ENCODE measurements at places on chromosomes 11 and 22. TPM values are rescaled to one million over a fixed set of nuclear protein-coding genes. Genes with fewer than 3 reads are reported as not detected.

The TNNT3 gene
- total RNA-seq, result 15.8 TPM

GRCh38 chr22:45242778-45243191 is 2.1 kb upstream of the KIAA0930 start:
- DNase-seq, result no peak

- DNase-seq, result no peak
These were observed 90.1 kb downstream of the ETS1 start for GRCh38 chr11:128497061-128497775.

GRCh38 chr11:11476499-11476898 is 123.4 kb upstream of the CSNK2A3 start:
- no peak for DNase-seq

The CCDC81 gene
- not detected for total RNA-seq

The THRSP gene
- 15.8 TPM for total RNA-seq

- no peak for DNase-seq
These were observed 44.6 kb downstream of the YAP1 start for GRCh38 chr11:102154806-102155205.

GRCh38 chr22:38205261-38206128 is 3.7 kb downstream of the MAFF start:
- DNase-seq, result no peak

DNA sequence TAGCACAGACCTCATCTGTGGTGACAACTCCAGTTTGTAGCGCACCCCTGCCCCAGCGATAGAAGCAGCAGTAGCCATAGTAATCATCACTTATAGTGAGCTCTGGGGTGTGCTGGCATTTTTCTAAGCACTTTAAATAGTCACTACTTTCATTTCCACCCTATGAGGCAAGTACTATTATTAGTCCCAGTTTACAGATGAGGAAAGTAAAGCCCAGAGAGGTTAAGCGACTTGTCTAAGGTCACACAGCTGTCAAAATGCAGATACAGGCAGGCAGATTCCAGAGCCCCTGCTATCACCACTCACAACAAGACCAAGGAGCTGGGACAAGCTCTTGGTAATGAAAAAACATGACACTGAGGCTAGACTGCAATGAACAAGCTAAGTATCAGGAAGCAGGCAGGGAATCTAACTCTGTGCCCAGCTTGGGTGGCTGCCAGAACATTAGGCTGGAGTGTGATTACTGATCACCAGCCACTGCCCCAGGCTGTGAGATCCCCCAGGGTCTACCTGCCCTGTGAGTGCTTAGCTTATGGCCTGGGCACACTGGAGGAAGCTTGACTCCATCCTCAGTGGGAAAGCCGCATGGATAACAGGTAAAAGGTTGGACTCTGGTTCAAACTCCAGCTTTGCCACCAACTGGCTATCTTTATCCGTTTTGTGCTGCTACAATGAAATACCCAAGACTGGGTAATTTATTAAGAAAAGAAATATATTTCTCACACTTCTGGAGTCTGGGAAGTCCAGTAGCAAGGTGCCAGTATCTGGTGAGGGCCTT is 561.1 kb downstream of the MN1 start:
- no peak for DNase-seq

GRCh38 chr22:28981818-28982499 is 79.7 kb downstream of the C22orf31 start:
- DNase-seq, result no peak

GRCh38 chr11:118653684-118654390 is 25.6 kb downstream of the TREH start:
- no peak for DNase-seq

The OR10A2 gene
- total RNA-seq, result not detected

- DNase-seq, result no peak
These were observed 31.2 kb downstream of the PDE2A start for GRCh38 chr11:72642884-72643522.

GRCh38 chr11:28702871-28703270 is 594.7 kb downstream of the METTL15 start:
- no peak for DNase-seq

The OR8D4 gene
- total RNA-seq, result not detected

- DNase-seq, result no peak
These were observed 63.8 kb upstream of the NUP50 start for GRCh38 chr22:45099961-45100360.

The MMP13 gene
- not detected for total RNA-seq

DNA sequence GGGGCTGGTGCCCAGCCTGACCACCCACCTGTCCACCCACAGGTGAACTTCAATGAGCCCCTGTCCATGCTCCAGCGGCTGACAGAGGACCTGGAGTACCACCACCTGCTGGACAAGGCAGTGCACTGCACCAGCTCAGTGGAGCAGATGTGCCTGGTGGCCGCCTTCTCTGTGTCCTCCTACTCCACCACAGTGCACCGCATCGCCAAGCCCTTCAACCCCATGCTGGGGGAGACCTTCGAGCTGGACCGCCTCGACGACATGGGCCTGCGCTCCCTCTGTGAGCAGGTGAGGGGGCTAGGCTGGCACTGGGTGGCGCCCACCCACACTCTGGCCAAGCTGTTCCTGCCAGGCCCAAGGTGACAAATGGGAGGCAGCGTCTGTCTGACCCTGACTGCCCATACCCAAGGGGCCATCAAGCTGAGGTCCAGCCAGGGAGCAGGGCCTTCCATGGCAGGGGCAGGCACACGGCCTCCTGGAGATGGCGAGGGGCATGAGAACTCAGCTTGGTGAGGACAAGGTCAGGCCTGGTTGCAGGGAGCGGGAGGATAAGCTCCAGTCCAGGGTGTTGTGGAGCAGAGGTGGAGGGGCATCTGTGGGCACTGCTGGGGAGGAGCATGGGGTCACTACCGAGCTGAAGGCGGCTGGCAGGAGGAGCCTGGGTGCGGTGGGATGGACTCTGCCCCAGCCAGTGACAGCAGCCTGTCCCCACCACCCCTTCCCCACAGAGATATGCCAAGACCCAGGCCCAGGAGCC is 77.7 kb downstream of the MORC2 start:
- DNase-seq, result no peak

GRCh38 chr11:62702246-62702645 is 5.0 kb downstream of the BSCL2 start:
- no peak for DNase-seq

- DNase-seq, result no peak
These were observed 1707.6 kb upstream of the RAG2 start for GRCh38 chr11:38305682-38306081.

DNA sequence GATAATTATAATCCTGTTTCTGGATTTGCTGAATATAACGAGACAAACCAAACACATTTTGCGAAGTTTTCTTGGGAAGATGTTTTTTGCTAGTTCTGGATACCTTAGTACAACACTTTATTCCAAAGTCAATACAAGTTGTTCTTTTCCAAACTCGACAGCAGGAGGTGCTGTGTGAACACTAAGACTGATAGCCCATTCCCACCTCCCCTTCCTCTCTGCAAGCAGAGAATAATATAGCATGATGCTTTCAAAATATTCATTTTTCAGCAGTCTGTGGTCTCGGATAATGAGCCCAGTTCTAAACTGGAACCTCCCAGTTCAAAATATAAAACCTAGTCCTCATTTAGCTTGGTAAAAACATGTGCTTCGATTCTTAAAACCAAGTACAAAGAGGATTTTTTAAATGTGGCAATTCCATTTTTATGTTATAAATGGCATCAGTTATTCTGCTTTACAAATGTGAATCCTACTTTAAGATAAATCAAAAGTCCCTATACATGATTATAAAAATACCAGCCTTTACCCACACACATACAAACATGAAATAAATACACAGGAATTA is 129.1 kb downstream of the DCDC1 start:
- DNase-seq, result no peak

The SCGB1D2 gene
- not detected for total RNA-seq

The CLTCL1 gene
- 6.0 TPM for total RNA-seq

GRCh38 chr11:75911459-75911858 is 96.4 kb downstream of the UVRAG start:
- no peak for DNase-seq

DNA sequence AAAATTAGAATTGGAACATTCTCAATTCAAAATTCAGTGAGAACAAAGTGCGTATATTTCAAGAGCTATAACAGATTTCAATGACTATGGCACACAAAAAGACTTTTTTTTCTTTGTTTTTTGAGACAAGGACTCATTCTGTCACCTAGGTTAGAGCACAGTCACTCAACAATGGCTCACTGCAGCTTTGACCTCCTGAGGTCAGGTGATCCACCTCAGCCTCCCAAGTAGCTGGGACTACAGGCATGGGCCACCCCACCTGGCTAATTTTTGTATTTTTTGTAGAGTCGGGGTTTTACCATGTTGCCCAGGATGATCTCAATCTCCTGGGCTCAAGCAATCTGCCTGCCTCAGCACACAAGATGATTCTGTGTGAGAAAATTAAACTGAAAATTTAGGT is 51.5 kb downstream of the PIK3C2A start:
- DNase-seq, result no peak

DNA sequence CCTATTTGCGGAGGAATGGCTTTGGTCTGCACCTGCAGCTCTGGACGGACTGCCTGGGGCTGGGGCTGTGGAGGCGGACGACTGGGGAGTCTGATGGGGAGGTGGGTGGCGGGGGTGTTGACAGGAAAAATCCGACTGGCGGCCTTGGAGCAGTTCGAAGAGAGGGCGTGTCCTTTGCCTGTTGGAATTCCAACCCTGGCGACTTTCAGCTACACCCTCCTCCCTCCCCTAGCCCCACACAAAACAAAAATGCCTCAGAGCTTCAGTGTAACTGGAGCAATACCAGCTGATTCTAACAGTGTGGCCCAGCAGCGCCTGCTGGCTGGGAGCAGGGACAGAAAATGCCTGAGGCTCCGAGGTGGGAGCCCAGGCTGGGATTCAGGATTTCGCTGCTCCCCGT is 85.4 kb downstream of the ATXN10 start:
- no peak for DNase-seq

The CASP12 gene
- 2.4 TPM for total RNA-seq

The F2 gene
- not detected for total RNA-seq

The LIF gene
- total RNA-seq, result 1.3 TPM

DNA sequence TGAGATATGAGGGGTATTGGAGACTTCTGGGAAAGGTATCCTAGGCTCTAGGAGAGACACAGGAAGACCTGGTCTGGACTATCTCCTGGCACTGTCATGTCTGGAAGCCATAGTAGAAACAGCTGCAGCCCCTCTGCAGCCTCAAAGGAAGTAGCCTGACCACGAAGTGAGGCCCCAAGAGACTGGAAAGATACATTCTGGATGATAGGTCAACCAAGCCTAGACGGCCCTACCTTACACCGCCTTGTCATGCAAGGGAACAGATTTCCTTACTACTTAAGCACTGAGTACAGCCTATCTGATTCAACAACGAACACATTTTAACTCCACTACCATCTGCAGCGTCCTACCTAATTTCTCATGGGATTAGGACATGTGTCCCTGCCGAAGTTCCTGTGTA is 31.1 kb downstream of the UQCR10 start:
- no peak for DNase-seq

GRCh38 chr22:47533961-47534803 is 771.7 kb downstream of the TBC1D22A start:
- no peak for DNase-seq

- DNase-seq, result no peak
These were observed 901.4 kb upstream of the API5 start for GRCh38 chr11:42410251-42410955.

The FIBIN gene
- total RNA-seq, result 31.8 TPM

DNA sequence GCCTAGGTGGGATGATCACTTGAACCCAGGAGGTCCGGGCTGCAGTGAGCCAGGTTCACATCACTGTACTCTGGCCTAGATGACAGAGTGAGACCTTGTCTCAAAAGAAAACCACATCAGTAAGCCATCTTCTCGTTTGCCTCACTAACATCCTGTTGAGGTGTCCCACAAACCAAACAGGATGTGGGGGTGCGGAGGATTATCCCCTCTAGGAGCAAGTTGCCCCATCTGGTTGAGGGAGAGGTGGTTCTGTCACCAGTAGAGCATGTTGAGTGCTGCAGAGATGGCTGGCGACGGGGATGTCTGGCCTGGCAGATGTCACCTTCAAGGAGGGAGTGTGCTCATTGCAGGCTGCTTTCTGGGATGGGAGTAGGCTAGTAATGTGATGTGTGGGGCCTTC is 72.4 kb downstream of the ZNRF3 start:
- DNase-seq, result no peak

DNA sequence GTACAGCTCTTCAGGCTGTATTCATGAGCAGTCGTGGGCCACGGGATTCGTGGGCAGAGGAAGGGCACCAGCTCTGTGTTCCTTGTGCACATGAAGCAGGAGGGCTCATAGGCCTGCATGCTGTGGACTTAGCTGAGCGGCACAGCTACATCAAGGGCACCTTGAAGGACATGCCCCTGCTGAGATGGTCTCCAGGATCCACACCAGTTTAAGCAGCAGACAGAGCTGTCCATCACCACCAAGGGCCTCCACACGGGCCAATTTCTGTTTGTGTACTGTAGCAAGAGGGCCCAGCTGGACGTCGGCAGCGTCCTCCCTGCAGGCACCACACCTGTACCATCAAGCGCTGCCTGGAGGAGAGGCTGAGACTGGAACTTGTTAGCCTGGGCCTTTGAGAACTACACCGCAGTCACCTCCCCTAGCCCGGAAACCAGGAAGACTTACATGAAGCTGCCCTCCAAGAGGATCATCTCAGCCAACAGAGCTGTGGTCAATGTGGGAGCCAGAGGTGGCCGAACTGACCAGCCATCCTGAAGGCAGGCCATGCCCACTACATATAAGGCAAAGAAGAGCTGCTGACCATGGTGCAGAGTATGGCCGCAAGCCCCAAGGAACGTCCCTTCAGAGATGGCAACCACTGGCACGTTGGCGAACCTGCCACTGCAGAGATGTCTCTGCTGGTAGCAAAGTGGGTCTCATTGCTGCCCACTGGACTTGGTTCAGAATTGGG is 32.7 kb upstream of the GNB1L start:
- no peak for DNase-seq

The CDC42BPG gene
- total RNA-seq, result 0.47 TPM

DNA sequence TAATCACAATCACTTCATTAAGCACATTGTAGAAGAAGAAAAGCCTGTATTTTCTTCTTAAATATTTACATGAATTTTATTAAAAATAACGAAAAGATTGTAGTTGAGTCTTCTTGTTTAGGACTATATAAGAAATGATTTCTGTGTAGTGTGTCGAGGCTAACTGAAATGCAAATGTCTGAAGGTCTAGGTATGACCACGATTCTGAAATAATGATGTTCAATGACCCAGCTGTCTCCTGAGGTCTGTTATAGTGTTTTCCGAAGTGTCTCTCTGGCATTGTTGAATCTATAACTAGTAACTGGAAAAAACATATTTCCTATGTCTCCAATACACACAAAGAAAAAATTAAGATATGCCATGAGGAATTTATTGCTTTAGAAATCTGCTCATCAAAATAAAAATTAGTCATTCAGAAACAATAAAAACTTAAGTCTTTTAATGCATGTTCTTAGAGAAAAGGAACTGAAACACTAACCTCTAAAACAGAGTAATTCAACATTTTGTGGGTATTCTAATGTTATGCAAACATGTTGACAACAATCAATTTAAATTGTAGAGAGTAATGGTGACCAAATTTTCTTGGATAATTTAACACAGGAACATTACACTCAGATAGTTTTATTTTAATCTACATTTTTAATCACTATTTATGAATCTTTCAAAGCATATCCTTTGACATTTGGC is 55.0 kb downstream of the CASP12 start:
- no peak for DNase-seq

The IFITM10 gene
- 1.1 TPM for total RNA-seq
